Globus pallidus (tissue), 1 donor: ENCODE measurements at places on chromosomes 7 and 10.
A peak's percentile ranks its signal among the peaks of the same experiment; 100 is the strongest.

GRCh38 chr10:122021379-122021778, 32.4 kb downstream of the TACC2 start:
- DNase-seq = no peak

- DNase-seq = no peak
Observed at GRCh38 chr7:22728401-22729029, 1.5 kb downstream of the IL6 start.

DNA sequence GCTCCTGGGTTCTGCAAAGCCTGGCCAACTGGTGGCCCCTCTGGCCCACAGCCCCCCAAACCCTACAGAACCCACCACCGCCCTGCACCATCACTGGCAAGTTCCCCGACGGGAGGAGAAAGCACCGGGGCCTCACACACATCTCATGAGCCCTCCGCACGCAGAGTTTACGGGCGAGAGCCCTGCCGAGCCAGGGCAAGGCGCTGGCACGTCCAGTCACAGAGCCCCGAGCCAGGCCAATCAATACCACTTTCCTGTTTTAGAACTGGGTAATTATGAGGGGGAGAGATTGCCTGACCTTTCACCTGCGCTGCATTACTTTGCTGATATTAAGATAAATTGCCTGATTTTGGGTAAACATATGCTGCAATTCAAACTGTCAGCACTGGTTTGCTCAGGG, 113.3 kb downstream of the EBF3 start:
- no peak for DNase-seq

DNA sequence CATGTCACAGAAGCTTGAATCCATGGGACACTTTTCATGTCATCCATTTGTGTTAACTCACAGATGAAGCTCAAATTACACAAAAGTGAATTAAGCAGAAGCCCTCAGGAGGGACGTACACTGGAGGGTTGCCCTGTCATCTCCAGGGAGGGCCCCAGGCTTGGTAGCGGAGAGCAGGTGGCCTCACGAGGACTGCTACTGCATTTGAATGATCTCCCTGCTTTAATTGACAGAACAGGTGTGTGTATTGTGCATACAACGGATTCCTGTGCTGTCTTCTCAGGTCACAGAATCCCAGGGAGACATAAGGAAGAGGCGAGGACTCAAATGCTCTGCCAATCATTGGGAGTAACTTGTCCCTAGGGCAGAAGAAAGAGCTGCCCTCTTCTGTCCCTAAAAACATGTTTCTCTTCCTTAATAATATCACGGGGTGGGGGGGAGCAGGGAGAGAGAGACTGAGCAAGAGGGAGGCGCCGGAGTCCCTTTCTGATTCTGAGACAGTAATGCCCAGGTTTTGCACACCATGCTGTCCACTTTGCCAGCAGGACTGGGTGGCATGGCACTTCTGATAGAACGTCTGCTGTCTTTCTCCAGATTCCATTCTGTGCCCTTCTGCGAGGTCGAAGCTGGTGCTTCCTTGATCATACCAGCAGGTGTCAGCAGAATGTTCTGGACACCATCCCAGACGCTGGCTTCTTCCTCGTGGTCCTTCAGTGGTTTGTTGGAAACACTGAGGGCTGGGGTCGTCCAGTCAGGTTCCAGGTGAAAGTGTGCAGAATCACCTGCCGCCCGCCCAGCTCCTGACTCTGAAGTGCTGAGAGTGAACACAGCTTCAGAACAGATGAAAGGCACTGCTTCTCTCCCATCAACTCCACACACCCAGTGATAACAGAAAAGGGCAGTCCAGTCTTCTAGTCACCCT, 26.2 kb upstream of the RASGEF1A start:
- peak; percentile 67 for DNase-seq

DNA sequence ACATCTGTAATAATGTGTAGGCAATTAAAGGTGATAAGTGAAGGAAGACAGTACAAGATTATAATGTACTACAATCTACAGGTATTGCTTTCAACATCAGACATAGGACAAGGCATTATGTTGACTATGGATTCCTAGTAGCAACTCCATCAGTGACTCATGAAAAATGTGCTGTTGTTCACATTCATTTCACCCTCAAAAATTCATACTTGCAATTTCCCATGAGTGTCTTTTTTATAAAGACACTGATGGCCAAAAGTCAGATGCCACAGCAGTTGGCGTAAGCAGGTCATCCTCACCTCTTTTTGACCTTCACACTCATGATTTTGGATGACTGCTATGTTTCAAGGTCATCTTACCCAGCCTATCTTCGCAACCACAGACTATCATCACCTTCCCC, 100.0 kb upstream of the AMPH start:
- DNase-seq = no peak

DNA sequence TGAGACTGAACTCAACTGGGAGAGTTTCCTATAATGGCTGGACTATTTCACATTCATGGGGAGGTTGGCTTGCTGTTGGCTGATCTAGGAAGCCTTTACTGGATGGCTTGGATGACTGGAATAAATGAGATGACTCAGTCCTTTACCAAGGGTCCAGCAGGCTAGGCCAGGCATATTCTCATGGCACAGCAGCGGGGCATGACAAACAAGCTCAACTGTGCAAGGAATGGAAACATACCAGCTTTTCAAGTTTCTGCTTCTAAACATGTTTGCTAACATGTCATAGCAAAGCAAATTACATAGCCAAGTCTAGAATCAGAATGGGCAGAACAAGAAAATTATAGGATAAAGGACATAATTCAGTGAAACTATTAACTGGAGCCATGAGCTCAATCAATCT, 46.8 kb upstream of the CRTAC1 start:
- no peak for DNase-seq

- DNase-seq = no peak
Observed at GRCh38 chr7:141275350-141275749, 201.5 kb downstream of the TMEM178B start.

- DNase-seq = no peak
Observed at GRCh38 chr7:1533547-1534329, 3.2 kb downstream of the MAFK start.

- no peak for DNase-seq
Observed at GRCh38 chr7:3688071-3688470, 387.0 kb downstream of the SDK1 start.

DNA sequence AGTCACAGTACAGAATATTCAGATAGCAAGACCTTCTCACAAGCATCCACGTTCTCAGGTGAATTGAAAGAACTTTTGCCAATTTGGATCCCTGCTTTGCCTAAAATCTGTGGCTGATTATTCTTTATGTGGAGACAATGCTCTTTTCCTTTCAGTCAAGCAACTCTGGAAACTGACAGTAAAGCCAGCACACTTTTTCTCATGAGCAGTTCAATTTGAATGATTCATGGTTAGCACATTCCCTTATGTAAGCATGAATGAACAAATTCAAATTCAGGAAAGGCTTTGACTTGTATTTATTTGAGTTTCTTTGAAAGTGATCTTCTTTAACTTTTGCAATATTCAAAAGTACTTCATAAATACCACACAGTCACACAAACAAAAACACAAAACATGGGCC, 57.6 kb downstream of the MEOX2 start:
- no peak for DNase-seq

- no peak for DNase-seq
Observed at GRCh38 chr10:99659868-99660366, 608 bp downstream of the ENTPD7 start.

DNA sequence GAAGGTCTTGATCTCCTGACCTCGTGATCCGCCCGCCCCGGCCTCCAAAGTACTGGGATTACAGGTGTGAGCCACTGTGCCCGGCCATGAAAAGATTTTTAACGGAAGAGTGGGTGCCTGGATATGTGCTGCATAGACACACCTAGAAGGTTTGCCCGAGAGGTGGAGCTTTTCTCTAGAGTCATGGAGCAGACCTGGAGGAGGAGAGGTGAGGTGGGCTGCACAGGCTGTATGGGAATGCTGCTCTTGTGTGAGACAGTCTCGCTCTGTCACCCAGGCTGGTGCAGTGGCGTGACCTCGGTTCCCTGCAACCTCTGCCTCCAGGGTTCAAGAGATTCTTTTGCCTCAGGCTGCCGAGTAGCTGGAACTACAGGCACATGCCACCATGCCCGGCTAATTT, 103.3 kb downstream of the ACTR3B start:
- no peak for DNase-seq

DNA sequence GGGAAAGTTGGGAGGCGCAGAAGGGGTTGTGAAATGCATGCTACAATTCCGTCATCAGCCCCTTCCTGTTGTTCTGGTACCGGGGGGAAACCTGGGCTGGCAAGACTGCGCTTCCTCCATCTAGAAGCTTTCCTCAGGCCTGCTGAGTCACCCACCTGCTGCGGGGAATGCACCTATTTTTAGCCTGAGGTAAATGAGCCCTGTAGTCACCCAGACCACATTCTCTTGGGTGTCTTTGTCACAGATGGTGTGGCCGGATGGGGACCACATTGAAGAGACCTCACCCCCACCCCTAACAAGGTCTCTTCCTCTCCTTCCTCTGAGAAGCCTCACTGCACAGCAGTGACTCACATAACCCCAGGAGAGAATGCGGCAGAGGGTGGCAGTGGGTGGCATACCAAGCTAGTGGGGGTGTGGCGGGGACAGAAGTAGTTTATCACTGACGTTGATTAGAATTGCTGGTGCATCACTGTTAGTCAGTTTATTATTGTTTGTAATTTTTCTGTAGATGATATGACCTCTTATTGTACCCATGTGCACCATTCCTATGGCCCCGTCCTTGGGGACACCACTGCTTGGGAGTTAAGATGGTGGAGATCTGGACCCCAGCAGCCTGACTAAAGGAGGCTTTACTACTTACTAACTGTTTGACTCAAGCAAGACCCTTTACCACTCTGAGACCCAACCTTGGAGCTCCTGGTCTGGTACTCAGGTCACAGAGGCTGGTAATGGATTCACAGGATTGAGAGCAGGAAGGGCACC, 83.0 kb upstream of the DUSP5 start:
- no peak for DNase-seq

DNA sequence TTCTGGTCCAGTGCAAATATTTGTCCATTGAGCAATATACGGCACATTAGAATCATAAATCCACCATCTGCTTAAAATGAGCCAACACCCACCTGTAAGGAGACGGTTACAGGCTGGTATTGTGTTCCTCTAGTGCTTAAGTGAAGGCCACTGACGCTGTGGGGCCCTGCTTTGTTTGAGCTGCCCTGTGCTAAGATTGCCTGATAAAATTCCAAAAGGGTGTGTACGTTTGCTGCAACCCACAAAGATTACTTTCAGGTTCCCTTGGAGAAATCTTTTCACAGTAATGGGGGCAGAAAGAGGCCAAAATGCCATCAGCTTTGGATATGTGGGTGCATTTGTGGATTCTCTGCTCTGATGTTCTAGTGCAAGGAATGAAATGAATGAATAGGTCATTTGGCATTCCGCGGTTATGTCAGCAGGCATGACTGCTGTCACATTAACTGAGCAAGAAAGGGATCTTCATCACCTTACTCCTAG, 34.4 kb downstream of the AGR3 start:
- no peak for DNase-seq

- no peak for DNase-seq
Observed at GRCh38 chr10:53904506-53905241, 896.4 kb downstream of the PCDH15 start.

- DNase-seq = no peak
Observed at GRCh38 chr10:123166618-123167017, 12.4 kb downstream of the BUB3 start.

DNA sequence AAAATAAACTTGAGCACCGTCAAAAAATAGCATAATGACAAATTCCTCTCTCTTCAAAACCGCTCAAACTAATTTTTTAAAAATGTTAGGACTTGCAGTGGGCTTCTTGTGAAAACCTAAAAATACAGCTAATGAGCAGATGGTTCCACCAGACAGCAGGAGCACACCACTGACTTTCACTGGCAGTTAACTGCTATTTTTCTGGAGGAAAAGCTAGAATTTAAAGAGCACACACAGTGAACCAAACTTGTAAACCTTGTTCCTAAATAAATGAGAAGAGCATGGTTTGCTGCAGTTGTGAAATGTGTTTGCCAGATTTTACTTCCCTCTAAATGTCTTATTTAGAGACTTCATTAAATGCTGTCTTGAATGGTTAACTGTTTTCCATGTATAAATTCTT, 143.9 kb downstream of the RAPGEF5 start:
- DNase-seq = no peak

- no peak for DNase-seq
Observed at GRCh38 chr10:58973235-58973595, 203.2 kb upstream of the PHYHIPL start.

DNA sequence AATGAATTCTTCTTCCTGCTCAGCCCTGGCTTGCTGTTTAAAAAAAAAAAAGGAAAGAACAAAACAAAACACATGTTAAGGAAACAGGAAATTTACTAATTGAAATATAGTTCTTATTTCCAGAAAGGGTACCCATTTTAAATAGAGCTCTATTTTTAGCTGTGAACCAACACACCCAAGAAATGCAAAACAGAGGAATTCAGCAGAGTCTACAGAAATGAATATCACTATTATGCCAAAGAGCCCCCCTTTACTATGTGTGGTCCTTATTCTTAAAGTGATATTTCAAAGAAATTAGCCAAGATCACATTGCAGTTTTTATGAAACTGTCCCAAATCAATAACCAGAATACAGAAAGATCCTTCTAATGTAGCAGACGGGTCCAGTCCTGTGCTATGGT, 53.7 kb downstream of the CCDC6 start:
- no peak for DNase-seq

DNA sequence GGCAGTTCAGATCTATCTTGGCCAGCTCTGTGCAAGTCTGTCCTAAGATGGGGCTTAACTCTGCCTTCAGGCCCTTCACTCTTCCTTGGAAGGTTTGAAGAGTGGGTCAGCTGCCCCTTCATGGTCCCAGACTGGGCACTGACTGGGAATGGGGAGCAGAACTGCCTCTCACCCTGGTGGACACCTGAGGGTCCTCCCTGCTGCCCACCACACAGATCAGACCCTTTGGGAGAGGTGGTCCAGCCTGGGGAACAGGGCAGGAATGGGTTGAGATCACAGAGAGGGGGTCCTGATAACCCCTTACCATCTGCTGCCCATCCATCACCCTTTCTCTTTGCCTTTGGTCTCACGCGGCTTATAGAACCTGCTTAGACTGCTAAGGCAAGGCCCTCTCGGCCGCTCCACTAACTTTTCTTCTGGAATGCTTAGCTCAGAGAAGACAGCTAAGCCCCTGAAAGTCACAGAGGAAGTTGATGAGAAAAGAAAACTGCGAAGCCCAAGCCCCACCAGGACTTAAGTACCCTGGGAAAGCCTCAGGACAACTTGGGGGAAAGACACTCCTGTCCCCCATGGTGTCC, 402 bp upstream of the CDHR1 start:
- no peak for DNase-seq

- no peak for DNase-seq
Observed at GRCh38 chr10:79488870-79489269, 23.5 kb upstream of the EIF5AL1 start.
